Brain microvascular endothelial cell (primary cell): ENCODE measurements at places on chromosomes 12 and 14.

- no peak for DNase-seq
Measured at GRCh38 chr12:7322599-7322998, 18.7 kb downstream of the ACSM4 start.

GRCh38 chr12:58588770-58589169 lies 331.5 kb downstream of the LRIG3 start:
- no peak for DNase-seq

DNA sequence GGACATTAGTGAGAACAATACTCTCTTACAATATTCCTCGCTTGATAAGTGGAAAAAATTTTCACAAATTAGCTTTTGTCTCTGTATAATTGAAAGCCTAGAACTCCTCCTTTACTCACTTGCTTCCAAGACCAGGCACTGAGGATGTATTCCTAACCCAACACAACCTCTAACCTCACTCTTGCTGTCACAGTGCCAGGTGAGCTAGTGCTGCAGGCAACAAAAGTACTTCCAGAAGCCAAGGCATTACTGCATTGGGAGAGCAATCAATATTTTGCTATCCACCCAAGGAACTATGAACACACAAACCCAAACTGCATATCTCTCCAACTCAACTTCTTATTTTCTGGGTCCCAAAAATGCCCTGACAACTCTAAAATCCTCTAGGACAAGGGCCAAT lies 1081.0 kb downstream of the VRK1 start:
- no peak for DNase-seq

DNA sequence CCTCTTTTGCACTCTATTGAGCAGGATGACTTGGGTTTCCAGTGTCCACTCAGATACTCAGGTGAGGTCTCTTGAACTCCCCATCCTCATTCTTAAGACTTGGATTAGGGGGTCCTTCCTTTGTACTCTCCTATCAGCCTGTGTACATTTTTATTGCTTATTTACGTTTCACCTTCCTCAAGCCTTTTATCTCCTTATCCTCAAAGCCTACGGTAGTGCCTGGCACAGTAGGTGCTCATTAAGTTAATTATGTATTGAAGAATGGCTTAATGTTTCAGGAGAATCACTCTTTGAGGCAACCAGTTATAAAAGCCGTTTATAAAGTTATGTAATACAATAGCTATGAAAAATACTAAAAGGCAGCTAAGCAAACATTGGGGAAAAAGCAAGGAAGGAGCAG lies 315.7 kb downstream of the NPAS3 start:
- DNase-seq = no peak

DNA sequence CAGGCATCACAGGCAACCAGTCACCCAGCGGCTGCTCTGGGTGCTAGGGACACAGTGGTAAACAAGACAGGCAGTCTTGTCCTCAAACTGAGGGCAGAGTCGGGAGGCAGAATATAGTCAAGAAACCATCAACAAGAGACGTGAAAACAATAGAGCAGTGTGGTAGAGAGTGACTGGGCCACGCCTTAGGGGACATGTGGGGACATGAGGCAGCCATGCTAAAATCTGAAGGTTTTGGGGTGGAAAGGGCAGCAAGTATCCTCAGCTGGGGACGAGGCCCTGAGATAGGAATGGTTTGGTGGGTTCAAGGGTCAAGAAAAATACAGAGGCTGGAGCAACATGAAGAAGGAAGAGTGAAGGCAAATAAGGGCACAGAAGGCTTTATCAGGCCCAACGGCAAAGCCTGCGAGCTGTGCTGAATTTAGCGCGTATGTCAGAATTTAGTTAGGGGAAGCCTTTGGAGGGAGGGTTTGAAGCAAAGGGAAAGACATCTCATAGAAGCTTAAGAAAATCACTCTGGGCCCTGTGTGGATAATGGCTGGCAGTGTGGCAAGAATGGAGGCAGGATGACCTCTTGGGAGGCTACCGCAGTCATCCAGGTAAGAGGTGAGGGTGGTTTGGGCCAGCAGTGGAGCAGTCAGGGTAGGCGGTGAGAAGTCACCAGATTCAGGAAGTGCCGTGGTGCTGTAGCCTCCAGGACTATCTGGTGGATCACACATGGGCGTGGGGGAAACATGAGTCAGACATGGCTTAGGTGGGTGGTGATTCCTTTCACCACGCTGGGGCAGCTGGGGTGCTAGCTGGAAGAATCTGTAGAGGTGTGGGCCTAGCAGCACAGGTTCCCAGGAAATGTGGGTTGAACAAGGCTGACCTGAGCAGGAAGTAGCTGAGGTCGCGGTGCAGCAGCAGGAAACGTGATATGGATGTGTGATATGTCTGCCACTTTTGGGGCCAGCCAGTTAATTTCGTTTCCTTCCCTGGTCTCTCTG lies 3.0 kb downstream of the EVL start:
- DNase-seq = peak; percentile 48

GRCh38 chr12:130966443-130967030 lies 12.8 kb downstream of the ADGRD1 start:
- DNase-seq = no peak

DNA sequence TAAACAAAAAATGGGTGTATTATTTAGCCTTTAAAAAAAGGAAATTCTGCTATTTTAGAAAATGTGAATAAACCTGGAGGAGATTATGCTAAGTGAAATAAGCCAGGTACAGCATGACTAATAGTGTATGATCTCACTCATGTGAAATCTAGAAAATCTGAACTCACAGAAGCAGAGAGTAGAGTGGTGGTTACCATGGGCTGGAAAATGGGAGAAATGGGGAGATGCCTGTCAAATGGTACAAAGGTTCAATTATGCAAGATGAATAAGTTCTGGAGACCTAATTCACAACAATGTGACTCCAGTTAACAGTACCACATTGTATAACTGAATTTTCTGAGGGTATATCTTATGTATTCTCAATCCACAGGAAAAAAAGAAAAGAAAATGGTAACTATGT lies 17.4 kb upstream of the LEMD3 start:
- DNase-seq = no peak

DNA sequence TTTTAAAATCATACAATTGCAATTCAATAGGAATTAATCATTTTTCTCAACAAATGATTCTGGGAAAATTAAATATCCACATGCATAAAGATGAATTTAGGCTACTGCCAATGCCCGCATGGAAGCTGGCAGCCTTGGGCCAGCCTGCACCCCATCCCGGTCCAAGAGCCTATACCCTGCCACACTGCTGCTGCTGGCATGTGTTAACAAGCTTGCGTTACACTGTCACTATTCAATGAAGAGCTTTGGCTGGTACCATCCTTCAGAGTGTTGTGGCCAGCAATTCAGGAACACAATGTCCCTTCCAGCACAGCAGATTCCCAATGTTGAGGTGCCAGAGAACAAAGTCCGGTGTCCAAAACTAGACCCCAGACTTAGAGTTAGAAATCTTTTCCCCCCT lies 13.6 kb upstream of the TAS2R14 start:
- no peak for DNase-seq

GRCh38 chr14:100350276-100350926 lies 27.3 kb downstream of the SLC25A47 start:
- DNase-seq = no peak

GRCh38 chr12:59845293-59845692 lies 249.5 kb downstream of the SLC16A7 start:
- no peak for DNase-seq

DNA sequence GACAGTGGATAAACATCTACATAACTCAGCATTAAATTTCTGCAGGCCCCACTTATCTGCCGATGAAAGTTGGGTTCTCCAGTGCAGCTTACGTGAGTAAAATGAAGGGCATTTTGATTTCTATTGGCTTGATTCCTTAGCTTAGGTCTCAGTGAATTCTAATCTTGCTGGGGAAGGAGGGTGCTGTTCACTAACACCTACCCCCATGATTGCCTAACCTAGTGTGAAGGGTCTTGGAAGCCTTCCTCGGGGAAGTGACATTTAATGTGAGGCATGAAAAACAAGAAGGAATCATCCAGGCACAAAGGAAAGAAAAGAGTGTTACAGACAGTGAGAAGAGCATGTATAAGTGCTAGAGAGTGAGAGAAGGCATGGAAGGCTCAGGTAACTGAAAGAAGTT lies 81.0 kb downstream of the DAAM1 start:
- DNase-seq = no peak

GRCh38 chr12:59780605-59781135 lies 184.8 kb downstream of the SLC16A7 start:
- peak; percentile 25 for DNase-seq

- DNase-seq = no peak
Measured at GRCh38 chr12:28973491-28973890, 175.6 kb upstream of the FAR2 start.

- peak; percentile 2 for DNase-seq
Measured at GRCh38 chr14:74324931-74325361, 22.2 kb upstream of the ABCD4 start.

DNA sequence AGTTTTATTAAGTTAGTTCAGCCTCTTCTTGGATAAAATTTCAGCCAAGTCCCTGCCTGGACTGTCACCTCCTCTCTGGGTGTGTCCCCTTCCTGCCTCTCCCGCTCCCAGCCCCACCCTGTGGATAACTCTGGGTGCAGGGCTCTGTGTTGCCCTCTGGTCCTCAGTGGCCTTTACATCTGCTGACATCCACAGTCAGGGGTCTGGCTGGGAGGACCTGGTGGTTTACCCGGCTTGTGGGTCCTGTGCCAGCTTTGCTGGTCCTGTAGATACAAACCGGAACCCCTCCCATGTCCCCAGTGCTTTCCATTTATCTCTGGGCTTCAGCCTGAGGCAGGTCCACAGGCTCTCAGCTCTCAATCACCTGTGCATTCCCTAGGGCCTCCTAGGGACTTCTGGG lies 28.9 kb upstream of the PLEKHG3 start:
- no peak for DNase-seq

DNA sequence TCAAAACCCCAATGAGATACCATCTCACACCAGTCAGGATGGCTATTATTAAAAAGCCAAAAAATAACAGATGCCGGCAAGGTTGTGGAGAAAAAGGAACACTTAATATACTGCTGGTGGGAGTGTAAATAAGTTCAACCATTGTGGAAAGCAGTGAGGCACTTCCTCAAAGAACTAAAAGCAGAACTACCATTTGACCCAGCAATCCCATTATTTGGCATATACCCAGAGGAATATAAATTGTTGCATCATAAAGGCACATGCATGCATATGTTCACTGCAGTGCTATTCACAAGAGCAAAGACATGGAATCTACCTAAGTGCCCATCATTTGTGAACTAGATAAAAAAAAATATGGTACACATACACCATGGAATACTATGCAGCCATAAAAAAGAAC lies 59.9 kb downstream of the MGST1 start:
- no peak for DNase-seq

DNA sequence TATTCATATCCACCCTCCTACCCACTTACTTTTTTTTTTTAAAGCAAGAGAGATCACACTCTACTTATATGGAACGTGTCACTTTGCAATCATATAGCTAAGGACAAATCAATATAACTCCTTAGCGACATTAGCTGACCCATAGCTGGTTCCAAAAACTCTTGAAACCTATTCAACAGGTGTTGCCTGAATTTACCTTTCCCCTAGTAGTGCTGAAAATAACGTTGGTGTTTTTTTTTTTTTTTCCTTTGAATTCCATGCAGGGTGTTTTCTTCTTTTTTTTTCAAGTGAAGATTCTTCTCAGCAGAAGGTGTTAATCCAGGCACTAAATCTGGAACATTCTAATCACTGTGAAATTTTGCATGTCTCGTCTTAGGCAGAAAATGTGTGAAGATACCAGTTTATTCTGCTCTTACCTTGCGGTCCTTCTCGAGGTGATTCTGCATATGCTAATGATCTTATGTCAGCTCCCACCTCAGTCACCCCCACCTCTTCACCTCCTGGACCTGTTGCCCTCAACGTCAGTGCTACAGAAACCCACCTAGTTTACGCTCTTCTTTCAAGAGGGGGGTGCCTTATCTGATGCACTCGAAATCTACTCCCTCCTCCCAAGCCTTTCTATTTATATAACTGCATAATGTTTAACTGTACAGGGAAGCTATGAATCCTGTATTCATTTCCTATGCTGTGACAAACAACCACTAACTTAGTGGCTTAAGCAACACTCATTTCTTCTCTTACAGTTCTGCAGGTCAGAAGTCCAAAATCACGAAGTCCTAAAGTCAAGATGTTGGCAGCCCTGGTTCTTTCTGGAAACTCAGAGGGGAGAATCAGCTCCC lies 7.1 kb upstream of the VPS37B start:
- no peak for DNase-seq

DNA sequence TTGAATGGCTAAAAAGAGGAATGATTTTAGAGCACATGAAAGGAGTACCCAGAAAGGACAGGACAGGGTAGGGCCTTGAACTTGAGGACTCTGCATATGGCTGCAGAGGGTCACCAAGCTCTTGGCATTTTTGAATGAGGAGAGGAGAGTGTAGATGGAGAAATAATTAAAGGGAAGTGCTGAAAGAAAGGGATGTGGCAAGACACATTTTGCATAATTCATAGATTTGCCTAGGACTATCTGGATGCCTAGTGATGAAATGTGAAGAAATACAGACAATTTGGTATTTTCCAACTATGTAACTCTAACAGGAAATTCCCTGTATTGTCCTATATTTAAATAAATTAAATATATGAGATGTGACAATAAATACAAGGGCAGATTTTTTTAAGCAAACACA lies 27.5 kb upstream of the MDM1 start:
- no peak for DNase-seq

GRCh38 chr14:50094056-50094755 lies 22.2 kb downstream of the VCPKMT start:
- no peak for DNase-seq

GRCh38 chr14:69354383-69355153 lies 43.5 kb downstream of the ERH start:
- no peak for DNase-seq

DNA sequence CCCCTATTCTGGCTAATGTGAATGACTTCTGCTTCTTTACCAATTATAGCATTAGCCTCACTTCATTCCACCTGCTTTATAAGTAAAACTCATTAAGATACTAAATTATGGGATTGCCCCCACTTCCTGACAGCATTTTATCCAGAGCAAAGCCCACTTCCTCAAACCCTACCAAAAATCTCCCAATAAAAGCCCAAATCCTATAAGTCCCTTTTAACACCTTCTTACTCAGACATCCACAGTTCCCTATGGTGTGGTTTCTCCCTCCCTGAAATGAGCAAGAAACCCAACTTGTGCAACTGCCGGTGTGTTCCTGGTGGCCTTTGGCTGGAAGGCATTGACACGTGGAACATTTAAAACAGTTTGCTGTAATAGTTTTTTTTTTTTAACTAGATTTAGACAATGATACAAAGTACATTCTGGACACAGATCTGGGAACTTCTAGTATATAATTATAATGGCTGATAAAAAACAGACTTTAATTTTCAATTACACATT lies 53.1 kb downstream of the BRMS1L start:
- DNase-seq = no peak

GRCh38 chr12:22256605-22257004 lies 77.9 kb downstream of the ST8SIA1 start:
- DNase-seq = no peak
